ENCODE measurements at places on chromosomes 11 and 22.

DNA sequence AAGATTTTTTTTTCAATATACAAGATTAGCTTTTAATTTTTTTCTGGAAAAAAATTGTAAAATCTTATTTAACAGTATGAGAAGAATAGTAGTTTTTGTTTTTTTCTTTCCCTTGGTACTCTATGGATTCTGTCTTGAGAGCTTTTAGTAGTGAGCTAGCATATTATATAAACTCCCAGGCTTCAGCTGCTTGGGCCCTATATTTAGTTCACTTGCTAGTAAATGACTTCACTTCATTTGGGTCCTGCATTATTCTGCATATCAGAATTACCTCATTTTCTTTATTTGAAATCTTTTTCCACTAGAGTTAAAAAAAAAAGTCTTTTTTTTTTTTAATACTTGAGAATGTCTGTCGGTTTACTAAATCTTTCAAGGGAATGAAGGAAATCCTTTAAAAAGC is 33.1 kb downstream of the HIPK3 start:
- H3K4me1 ChIP-seq: no peaks in the 10 kb centered on the region
- H3K27me3 ChIP-seq: no peaks in the 10 kb centered on the region
- no peak for DNase-seq

GRCh38 chr22:37012262-37012904 is 6.9 kb downstream of the TST start:
- H3K4me3 ChIP-seq: no peak overlapping the region
- no peaks in the 10 kb centered on the region for H3K36me3 ChIP-seq
- H3K27ac ChIP-seq: no peak overlapping the region
- DNase-seq: no peak
- peaks cover 4% of the 10 kb centered on the region for H3K4me1 ChIP-seq

DNA sequence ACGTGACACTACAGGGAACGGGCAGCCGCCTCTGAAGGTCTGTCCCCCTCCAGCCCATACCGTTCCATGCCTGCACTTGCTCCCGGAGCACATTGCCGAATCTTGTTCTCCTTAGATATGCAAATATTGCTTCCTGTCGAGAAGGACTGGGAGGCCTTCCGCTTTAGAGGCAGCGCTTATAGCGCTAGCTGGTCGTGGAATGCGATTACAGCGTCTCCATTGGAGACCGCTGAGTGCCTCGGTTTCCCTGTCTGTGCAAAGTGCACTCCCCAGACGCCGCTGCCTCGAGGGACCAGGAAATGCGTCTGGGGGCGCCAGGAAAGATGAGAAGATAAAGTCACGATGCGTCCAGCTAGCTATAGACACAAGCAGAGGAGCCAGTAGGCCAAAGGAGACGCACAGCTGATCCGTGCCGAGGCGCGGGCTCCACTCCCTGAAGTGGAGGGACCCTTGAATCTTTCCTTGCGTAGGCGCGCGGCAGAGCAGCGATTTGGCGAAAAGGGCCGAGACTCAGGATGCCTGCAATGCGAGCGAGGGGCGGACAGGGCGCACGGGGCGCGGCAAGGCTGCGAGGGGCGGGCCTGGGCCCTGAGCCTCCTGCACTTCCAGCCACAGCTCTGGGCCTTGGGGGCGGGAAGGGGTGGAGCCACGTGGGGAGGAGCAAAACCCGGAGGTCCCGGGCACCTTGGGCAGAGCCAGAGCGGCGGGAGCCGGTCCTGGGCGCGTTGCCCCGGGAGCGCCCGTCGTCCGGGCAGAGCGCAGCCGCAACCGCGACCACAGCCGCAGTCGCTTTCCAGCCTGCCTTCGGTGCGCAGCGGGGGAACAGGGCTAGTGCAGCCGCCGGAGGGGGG is at the start of gene RASSF10:
Gene RASSF10, plus strand, starts transcription at position 692 of the 851 bp plus-strand sequence. CDS start 261 bp downstream, outside the sequence.
- H3K27me3 ChIP-seq: peaks cover 6% of the 10 kb centered on the region
- H3K27ac ChIP-seq: no peak within 1 kb of the TSS
- no peak for DNase-seq
- no peak within 1 kb of the TSS for H3K4me3 ChIP-seq
- no peaks in the 10 kb centered on the region for H3K4me1 ChIP-seq

DNA sequence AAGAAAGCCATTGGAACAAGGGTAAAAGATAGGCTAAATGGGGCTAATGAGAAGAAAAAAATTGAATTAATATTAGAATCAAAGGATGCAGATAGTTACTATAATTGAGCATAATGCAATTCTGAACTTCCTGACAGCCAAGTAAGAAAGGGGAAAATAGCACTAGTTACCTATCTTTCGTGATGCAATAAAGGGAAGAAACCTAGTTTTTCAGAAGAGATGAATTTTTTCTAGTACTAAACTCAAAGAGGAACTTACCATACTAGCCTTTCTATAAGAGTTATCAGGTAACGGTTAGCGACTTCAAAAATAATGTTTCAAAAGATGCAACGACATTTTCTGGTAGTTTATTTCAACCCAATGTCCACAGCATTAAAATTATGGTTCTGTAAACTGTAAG is 8.8 kb upstream of the WT1 start:
- no peaks in the 10 kb centered on the region for H3K4me1 ChIP-seq
- no peak for DNase-seq
- H3K27ac ChIP-seq: no peak overlapping the region
- H3K27me3 ChIP-seq: no peaks in the 10 kb centered on the region
- no peak overlapping the region for H3K4me3 ChIP-seq

GRCh38 chr11:120688163-120688562 is 176.6 kb downstream of the GRIK4 start:
- H3K36me3 ChIP-seq: no peaks in the 10 kb centered on the region
- H3K27me3 ChIP-seq: peaks cover 29% of the 10 kb centered on the region
- H3K27ac ChIP-seq: no peak overlapping the region
- H3K4me1 ChIP-seq: no peaks in the 10 kb centered on the region
- H3K4me3 ChIP-seq: no peak overlapping the region
- DNase-seq: no peak

DNA sequence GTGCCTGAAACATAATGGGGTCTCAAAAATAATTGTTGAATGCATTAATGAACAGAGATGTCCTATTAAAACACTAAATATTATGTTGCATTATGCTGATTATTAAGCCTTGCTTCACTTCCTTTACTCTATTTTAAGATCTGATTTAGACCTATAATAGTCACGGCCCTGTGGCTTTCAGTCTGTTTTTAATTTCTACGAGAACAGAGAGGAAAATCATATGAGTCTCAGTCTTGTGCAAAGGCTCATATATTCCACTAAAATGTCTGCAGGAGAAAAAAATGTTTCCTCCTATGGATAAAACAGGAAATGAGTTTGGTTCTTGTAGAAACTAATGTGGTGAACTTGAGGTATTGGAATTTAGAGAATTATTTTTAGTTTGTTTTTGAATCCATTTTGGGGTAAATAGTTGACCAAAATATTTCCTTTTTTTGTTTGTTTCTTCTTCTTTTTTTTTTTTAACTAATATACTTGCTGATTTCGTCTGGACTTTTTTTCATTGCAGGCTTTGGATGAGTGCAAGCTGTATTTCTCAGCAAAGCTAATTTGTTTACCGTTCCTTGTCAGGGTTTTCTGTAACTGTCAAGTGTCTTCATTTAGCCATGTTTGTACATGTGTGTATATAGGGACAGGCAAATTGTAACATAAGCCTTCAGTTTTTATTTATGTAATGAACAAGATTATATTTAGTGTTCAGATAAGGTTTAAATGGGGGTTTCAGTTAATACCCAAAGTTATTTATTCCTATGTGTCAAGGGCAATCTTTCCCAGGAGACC is 139.1 kb upstream of the DDI1 start:
- DNase-seq: no peak
- H3K27ac ChIP-seq: no peak overlapping the region
- H3K4me3 ChIP-seq: no peak overlapping the region

- no peak for DNase-seq
- H3K27me3 ChIP-seq: peaks cover 3% of the 10 kb centered on the region
- no peaks in the 10 kb centered on the region for H3K4me1 ChIP-seq
- no peak overlapping the region for H3K4me3 ChIP-seq
- no peaks in the 10 kb centered on the region for H3K36me3 ChIP-seq
- H3K27ac ChIP-seq: no peak overlapping the region
Measured at GRCh38 chr11:77214557-77214956, 86.5 kb downstream of the MYO7A start.

- no peaks in the 10 kb centered on the region for H3K4me1 ChIP-seq
- H3K4me3 ChIP-seq: no peak overlapping the region
- no peaks in the 10 kb centered on the region for H3K36me3 ChIP-seq
- DNase-seq: no peak
- H3K27ac ChIP-seq: no peak overlapping the region
Measured at GRCh38 chr22:16854631-16855030, 29.4 kb upstream of the XKR3 start.

DNA sequence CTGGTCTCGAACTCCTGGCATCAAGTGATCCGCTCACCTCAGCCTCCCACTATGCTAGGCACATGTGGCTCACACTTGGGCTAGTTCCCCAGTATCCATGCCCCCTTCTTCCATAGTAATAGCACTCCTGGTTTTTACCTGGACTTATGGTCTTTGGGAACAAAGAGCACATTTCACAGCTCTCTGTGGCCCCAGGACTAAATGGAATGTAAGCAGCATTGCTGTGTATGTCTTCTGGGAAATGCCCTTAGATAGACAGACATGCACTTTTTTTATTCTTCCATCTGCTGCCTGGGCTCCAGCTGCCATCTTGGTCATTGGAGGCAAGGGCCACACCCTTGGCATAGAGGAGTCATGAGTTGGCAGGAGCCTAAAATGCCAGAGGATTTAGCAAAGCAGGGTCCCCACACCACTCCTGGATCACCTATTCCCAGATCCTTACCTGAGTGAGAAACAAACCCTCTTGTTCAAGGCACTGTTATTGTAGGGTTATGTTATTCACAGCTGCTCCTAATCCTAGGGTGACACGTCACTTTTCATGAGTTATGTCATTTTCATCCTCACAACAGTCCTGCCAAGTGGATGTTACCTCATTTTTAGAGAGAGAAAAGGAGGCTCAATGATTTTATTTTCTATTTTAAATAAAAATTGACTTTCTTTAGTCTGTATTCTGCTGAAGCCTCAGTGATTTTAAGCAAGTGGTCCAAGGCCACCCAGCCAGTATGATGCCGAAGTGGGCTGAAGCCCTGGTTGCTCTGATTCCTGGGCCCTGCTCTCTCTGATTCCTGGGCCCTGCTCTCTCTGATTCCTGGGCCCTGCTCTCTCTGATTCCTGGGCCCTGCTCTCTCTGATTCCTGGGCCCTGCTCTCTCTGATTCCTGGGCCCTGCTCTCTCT is 15.7 kb upstream of the GDPD5 start:
- H3K27me3 ChIP-seq: no peaks in the 10 kb centered on the region
- no peak for DNase-seq
- no peak overlapping the region for H3K4me3 ChIP-seq
- peaks cover 9% of the 10 kb centered on the region for H3K4me1 ChIP-seq
- no peak overlapping the region for H3K27ac ChIP-seq
- H3K36me3 ChIP-seq: no peaks in the 10 kb centered on the region

DNA sequence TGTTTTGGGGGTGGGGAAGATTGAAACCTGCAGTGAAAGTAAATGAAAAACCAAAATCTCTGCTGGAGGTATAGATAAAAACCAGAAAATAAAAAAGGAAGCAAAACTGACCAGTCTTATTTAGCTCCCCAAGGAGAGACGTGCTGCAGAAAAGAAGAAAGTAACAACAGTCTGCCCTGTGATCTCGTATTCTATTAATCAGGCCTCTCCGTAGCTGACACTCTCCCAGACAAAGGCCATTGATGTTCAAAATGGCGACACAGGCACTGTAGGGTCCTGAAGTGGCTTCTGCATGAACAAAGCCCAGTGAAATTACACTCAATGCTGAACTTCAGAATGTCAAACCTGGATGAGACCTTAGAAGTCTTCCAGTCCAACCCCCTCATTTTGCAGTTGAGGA is 106.6 kb downstream of the NXPE2 start:
- H3K27me3 ChIP-seq: peaks cover 3% of the 10 kb centered on the region
- no peaks in the 10 kb centered on the region for H3K4me1 ChIP-seq
- no peaks in the 10 kb centered on the region for H3K36me3 ChIP-seq
- H3K4me3 ChIP-seq: no peak overlapping the region

GRCh38 chr11:118201966-118202365 is 22.8 kb downstream of the JAML start:
- H3K36me3 ChIP-seq: no peaks in the 10 kb centered on the region
- H3K4me1 ChIP-seq: 0 out of 2 replicates have a peak, but pooled peaks cover 3% of the 10 kb centered on the region
- no peak overlapping the region for H3K4me3 ChIP-seq
- H3K27me3 ChIP-seq: peaks cover 32% of the 10 kb centered on the region

DNA sequence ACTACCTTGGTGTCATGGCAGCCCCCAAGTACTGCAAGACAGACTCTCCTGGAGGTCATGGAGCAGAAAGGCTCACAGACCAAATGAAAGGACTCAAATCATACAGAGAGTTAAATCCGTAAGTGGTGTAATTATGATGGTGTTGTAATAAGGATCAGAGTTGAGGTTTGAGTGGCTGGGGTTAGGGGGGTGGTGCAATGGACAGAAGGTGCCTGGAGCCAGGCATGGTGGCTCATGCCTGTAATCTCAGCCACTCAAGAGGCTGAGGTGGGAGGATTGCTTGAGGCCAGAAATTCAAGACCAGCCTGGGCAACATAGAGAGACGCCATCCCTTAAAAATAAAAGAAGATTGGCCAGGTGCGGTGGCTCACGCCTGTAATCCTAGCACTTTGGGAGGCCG is 18.7 kb downstream of the ART5 start:
- no peak for DNase-seq
- H3K27ac ChIP-seq: no peak overlapping the region
- H3K36me3 ChIP-seq: no peaks in the 10 kb centered on the region
- no peak overlapping the region for H3K4me3 ChIP-seq

DNA sequence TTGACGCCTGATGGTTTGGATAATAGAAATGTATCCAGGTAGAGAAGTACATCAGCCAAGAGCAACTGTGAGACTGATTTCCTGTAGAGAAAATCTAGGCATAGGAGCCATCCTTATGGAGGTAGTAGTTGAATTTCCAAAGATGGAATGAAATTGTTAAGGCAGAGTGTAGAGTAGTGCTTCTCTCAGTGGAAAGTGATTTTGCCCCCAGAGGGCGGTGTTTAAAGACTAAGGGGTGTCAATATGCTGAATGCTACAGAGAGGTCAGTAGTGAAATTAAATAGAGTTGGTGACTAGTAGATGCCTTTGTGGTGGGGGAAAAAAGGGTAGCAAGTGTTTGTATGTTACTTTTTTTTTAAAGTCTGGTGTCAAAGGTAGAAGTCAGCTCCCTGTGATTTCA is 54.5 kb downstream of the TRIM44 start:
- H3K4me1 ChIP-seq: no peaks in the 10 kb centered on the region
- H3K4me3 ChIP-seq: no peak overlapping the region
- H3K36me3 ChIP-seq: no peaks in the 10 kb centered on the region
- H3K27me3 ChIP-seq: no peaks in the 10 kb centered on the region
- no peak overlapping the region for H3K27ac ChIP-seq

GRCh38 chr11:95968585-95968984 is 44.7 kb upstream of the MTMR2 start:
- H3K4me1 ChIP-seq: no peaks in the 10 kb centered on the region
- no peak overlapping the region for H3K27ac ChIP-seq
- DNase-seq: no peak
- no peaks in the 10 kb centered on the region for H3K36me3 ChIP-seq
- no peak overlapping the region for H3K4me3 ChIP-seq

DNA sequence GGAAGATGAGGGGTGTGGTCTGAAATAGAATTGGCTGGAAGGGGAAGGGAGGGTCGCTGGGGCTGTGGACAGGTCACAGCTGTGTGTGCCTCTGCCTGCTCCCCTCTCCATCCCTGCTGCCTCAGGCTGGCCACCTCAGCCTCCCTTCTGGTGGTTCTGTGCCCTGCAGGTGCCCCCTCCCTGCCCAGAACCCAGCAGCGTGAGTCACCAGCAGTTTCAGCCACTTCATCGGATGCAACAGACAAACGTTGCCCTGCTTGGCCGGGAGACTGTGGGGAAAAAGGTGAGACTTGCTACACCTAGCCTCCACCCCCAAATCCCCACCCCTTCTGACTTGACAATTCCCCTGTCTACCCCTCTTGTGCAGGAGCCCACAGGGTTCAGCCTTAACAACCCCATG is 21.8 kb upstream of the LRRC10B start:
- no peak overlapping the region for H3K4me3 ChIP-seq
- no peak overlapping the region for H3K27ac ChIP-seq
- H3K36me3 ChIP-seq: no peaks in the 10 kb centered on the region
- peaks cover 16% of the 10 kb centered on the region for H3K4me1 ChIP-seq
